Activated CD4-positive, alpha-beta T cell treated with anti-CD3 and anti-CD28 coated beads for 4 hours (primary cell): ENCODE measurements at places on chromosomes 6 and 20.
A peak's percentile ranks its signal among the peaks of the same experiment; 100 is the strongest.

DNA sequence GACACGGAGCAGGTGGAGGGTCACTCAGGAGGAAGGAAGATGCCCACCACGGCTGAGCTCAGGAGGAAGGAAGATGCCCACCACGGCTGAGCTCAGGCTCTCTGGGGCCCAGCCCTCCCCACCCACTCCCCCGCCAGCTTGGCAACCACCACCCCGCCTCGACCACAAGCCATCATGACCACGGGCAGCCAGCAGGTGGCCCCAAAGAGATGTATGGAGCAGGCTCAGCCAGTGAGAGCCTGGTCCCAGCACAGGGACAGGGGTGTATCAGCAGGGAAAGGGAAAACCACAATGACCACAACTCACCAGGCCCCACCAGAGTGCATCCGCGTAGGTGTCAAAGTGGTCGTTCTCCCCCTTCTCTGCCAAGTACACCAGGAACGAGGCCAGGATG is 30.4 kb downstream of the KCNQ2 start:
- DNase-seq: peak; percentile 52

DNA sequence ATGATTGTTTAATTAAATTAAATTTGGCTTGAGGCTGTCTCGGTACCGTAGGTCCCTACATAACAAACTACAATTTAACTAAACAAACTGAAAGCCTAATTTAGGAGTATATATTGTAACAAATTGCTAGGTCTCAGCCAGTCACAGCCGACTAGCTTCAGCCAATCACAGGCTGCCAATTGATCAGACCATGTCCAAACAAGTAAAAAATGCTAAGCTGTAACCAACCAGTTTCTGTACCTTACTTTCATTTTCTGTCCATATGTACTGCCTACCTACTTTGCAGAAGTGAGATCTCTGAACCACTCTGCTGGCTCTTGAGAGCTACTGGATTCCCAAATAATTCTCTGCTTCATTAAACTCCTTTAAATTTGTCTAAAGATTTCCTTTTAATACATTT is 648.0 kb upstream of the GJE1 start:
- peak; percentile 16 for DNase-seq

- DNase-seq: no peak
These were observed 7.0 kb downstream of the TMEM244 start for GRCh38 chr6:129853996-129854711.

DNA sequence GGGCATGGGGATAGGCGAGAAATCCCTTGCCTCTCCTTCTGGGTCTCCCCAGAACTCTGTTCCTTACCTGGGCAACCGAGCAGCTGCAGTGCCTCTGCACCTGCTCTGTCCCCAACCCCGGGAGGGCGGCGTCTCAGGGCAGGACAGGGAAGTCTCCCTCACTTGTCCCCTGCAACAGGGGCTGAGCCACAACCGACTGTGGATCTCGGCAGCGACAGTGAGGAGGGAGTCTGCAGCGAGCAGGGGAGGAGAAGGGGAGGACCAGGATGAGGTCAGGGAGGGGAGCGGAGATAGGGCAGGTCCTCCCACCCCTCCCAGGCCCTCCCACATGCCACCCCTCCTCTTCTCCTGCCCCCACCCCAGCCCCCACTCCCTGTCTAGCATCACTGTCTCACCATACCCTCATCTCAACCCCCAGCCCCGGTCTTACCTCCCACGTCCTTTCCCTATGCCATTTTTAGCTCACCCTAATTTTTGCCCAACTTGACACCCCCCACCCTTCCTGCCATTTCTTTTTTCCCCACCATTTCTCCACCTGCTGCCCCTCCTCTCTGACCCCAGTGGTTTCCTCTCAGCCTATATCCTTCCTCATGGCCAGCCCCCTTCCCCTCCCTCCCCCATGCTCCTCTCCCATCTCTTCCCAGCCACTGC is at the start of gene TNXB:
TNXB (minus strand) TSS at position 225 of the 651 bp plus-strand sequence. CDS start 11,140 bp downstream, outside the sequence.
- no peak for DNase-seq

DNA sequence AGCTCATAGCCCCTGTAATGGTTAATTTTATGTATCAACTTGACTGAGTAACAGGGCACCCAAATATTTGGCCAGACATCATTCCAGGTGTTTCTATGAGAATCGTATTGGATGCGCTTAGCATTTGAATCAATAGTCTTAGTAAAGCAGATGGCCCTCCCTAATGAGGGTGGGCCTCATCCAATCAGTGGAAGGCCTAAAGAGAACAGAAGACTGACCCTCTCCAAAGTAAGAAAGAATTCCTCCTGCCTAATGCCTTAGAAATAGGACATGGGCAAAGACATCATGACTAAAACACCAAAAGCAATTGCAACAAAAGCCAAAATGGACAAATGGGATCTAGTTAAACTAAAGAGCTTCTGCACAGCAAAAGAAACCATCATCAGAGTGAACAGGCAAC is 352.5 kb upstream of the SASH1 start:
- no peak for DNase-seq

- no peak for DNase-seq
These were observed 10.5 kb upstream of the PCMTD2 start for GRCh38 chr20:64244870-64245603.

DNA sequence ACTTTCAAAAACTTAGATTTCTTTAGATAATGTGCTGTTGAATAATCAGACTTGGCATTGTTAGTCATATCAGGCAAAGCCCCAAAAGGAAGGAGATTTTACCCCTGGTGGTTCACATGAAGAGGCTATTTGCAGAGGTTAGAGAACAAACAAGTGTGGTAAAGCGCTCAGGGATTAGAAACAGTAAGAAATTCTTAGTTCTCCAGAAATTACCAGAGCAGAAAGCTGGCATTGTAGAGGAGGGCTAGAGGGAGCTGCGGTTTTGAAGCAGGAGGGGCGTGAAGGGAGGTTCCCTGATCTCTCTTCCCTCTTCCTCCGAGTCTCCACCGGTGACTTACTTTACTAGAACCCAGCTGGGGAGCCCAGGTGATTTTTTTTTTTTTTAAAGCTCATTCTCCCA is 10.2 kb downstream of the MYO6 start:
- DNase-seq: no peak

- DNase-seq: no peak
These were observed 100.5 kb upstream of the FOXA2 start for GRCh38 chr20:22684763-22685443.

- no peak for DNase-seq
These were observed 21.5 kb downstream of the FOXC1 start for GRCh38 chr6:1631251-1631650.

- no peak for DNase-seq
These were observed 2.9 kb downstream of the CPNE5 start for GRCh38 chr6:36836111-36837021.

GRCh38 chr6:146634022-146634421 is 35.2 kb downstream of the ADGB start:
- DNase-seq: no peak

DNA sequence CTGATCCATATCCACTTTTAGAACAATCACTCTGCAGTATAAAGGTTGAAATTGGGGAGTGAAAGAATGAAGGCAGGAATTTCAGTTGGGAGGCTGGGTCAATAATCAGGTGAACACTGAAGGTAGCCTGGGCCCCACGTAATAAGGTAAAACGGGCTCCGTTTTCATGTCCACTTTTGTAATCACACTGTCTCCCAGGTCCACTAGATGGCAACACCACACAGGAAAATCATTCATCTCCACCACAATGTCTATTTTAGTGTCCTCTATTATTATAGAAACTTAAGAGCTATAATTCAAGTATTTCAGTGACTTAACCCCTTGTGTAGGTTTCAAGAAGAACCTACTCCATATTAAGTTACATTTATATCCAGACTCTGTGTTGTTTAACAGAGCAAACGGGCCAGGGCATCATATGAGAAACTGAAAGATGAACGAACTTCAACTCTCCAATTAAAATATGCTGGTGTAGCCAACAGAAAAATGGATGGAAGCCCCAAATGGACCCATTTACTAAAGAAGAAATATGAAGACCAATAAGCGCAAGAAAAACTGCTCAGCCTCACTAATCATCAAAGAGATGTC is 45.9 kb upstream of the MC3R start:
- no peak for DNase-seq

- DNase-seq: no peak
These were observed 48.1 kb upstream of the NAA20 start for GRCh38 chr20:19969106-19969505.

- DNase-seq: no peak
These were observed 27.0 kb downstream of the TMEM14A start for GRCh38 chr6:52697903-52698302.

GRCh38 chr20:49043000-49043399 is 3.1 kb upstream of the CSE1L start:
- no peak for DNase-seq

- no peak for DNase-seq
These were observed 8.2 kb downstream of the CDH26 start for GRCh38 chr20:59966428-59966827.

DNA sequence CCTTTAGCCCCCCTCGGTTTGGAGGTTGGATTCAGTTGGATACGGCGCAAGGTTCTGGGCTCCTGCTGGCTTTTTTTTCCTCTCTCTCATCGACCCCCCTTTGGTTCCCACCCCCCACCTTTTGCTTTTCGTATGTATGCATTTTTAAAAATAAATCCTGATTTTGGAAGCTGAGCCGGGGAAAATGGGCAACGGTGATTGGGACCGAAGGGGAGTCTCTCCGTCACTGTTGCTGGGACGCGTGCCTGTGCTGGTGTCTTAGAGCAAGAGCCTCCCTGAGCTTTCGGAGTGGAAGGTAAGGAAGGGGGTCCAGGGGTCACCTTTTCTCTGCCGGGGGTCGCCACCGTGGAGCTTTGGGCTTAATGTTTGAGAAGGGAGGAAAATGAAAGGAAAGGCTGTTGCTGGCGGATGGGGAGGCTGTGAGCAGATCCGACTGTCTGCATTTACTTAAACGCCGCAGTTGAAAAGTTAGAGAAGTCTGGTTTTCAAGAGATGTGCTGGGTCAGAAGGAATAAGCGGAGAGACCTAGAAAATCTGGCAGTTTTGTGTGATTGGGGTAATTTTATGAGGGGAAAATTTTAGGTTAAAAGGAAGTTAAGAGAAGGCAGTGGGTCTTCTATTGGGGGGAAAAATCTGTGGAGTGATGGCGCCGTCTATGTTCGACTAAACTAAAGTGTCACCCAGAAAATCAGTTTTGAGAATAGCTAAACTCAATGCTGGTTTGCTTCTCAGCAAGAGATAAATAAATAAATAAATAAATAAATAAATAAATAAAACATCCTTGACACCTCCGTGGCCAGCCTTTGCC is 828 bp downstream of the ADGRB3 start:
- no peak for DNase-seq
